ENCODE measurements at places on chromosomes 6 and 20. TPM values are rescaled to one million over a fixed set of nuclear protein-coding genes. Genes with fewer than 3 reads are reported as not detected.

ZSCAN23 gene
- 0.36 TPM for total RNA-seq

BMP6 gene
- total RNA-seq, result 30.6 TPM

PNPLA1 gene
- 0.49 TPM for total RNA-seq

TUBB2B gene
- 6.3 TPM for total RNA-seq

FGD2 gene
- total RNA-seq, result not detected

SLC22A2 gene
- total RNA-seq, result not detected

MTHFD1L gene
- 77.4 TPM for total RNA-seq

MRPL14 gene
- total RNA-seq, result 37.5 TPM

SFTA2 gene
- total RNA-seq, result not detected

LCA5 gene
- total RNA-seq, result 3.4 TPM

Data from cardiac atrium fibroblast (primary cell).